Foreskin keratinocyte (primary cell): ENCODE measurements at places on chromosomes 2 and 18. TPM values are rescaled to one million over a fixed set of nuclear protein-coding genes. Genes with fewer than 3 reads are reported as not detected.

Gene INO80C
- 56.3 and 62.6 TPM in 2 replicates for total RNA-seq

Gene DES
- total RNA-seq: not detected in 2 replicates

Gene LRRTM1
- total RNA-seq: not detected in 2 replicates

DNA sequence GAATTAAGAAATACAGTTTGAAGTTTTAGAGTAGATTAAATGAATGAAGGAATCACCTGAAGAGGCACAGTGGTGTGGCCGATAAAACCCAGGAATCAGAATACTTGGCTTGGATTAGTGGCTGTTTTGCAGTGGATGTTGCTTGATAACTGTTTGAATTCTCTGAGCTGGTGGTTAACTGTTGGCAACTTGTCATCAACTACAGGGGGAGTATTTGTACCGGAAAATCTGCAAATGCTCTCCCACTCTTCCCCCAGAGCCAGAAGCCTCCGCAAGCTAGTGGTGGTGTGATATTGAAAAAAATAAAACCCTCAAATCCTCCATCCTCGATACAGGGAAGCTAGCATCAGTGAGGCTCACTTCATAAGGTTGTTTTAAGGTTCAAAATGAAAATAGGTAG, 326.7 kb downstream of the DPP10 start:
- DNase-seq: no peak

DNA sequence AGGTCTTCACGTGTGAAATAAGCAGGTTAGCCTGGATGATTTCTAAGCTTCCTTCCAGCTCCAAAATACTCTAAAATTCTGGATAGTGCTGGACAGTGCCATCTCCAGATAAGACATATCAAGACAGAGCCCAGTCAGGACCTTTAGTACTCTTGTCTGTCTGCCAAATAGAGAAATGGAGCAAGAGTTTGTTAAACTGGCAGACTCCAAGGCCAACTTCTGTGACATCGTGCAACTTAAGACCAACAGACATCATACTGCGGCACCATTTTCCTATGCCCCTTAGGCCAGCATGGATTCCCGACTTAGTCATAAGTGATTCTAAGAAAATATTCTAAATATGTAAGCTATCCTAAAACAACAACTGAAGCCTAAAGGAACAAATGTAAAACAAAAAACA, 118.6 kb downstream of the RBMS1 start:
- DNase-seq: no peak

GRCh38 chr2:69791045-69791444, 38.4 kb upstream of the GMCL1 start:
- DNase-seq: no peak

DNA sequence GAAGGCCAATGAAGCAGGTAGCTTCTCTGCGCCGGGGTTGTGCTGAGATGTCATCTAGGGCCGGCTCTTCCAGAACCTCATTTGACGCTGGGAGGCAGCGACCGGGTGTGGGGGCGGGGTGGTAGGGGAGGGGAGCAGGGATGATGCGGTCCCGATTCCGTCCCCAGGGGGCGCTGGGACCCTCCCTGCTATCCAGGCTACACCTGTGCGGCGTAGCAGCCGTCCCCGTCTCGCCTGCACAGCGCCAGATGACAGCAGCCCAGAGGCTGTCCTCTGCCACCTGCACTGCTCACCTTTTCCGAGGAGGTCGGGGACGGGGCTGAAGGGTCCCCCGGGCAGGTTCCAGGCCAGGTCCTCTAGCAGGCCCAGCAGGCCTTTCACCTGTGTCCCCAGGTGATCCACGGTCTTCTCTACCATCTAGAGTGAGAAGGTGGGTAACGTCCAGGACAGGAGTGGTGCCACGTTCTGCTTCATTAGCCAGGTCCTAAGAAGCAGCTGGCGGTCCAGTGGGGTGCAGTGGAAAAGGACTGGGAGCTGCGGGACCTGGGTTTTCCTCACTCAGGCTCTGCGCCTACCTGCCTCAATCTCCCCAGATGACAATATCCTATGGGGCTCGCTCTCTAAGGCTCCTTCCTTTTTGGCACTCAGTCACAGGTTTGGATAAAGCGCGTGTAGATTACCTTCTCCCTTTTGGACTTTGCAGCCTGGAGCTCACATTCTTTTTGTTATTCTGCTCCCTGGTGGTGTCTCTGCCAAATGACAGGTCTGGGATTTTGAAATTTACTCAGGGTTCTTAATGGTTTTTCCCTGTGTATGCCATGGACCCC, 56.0 kb upstream of the RAB6C start:
- DNase-seq: peak; percentile 41

DNA sequence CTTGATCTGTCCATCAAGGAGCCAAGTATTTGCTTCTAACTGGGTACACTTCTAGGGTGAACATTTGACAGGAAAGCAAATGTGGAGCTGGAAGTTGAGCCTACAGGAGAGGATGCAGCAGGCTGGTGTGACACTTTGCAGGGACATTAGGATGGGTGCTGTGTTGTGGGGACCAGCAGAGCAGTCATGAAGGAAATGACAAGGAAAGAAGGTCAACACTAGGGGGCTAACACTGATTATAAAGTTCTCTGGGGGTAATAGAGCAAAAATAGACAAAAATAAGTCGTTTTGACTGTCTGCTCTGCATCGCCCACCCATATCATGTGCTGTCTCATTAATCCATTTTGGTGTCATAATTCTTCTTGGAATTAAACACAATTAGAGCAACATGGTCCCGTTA, 652.4 kb downstream of the STK39 start:
- DNase-seq: no peak

- DNase-seq: no peak
Measured at GRCh38 chr2:121475811-121476571, 54.7 kb upstream of the RNU4ATAC start.

GRCh38 chr18:74609535-74609934, 11.9 kb downstream of the ZNF407 start:
- DNase-seq: peak; percentile 70

- no peak for DNase-seq
Measured at GRCh38 chr2:61018318-61018755, 282 bp upstream of the PUS10 start.

GRCh38 chr2:199646439-199646838, 188.7 kb upstream of the SATB2 start:
- DNase-seq: no peak

DNA sequence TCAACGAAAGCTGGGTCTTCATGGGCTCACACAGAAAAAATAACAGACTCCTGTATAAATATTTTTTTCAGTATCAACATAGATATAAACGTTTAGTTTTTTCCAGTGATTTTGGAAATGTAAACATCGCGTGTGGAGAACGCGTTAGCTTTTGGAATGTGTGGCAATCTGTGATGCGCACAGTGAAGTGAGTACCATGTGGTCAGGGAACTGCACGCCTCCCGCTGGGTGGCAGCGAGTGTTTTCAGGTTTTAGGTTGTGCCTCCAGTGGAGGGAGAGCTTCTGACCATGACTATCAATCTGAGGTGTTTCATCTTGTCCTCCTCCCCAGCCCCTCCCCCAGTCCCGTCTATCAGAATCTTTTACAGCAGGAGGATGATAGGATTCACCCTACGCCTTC, 127.8 kb downstream of the ARHGAP28 start:
- no peak for DNase-seq

GRCh38 chr2:118539290-118539689, 308.2 kb downstream of the EN1 start:
- no peak for DNase-seq

GRCh38 chr2:8193146-8193545, 488.7 kb upstream of the ID2 start:
- no peak for DNase-seq
